Camera-type eye (tissue), 1 donor: ENCODE measurements at places on chromosomes 4 and X. TPM values are rescaled to one million over a fixed set of nuclear protein-coding genes. Genes with fewer than 3 reads are reported as not detected.

Gene ASB12
- total RNA-seq = 0.38 TPM

Gene PLXNB3
- 7.3 TPM for total RNA-seq

Gene ATOH1
- not detected for total RNA-seq

Gene REELD1
- not detected for total RNA-seq

Gene PSAPL1
- total RNA-seq = 0.05 TPM

Gene GTPBP6
- 21.7 TPM for total RNA-seq

Gene IL3RA
- 4.8 TPM for total RNA-seq

Gene RS1
- total RNA-seq = 39.0 TPM

Gene TLR2
- 8.7 TPM for total RNA-seq

Gene KIT
- 87.7 TPM for total RNA-seq

Gene UGDH
- 86.9 TPM for total RNA-seq

Gene EPGN
- 1.3 TPM for total RNA-seq

Gene DGAT2L6
- not detected for total RNA-seq

Gene PDZD4
- total RNA-seq = 44.0 TPM

Gene DTHD1
- not detected for total RNA-seq

Gene IL1RAPL2
- 5.1 TPM for total RNA-seq

Gene SPANXB1
- not detected for total RNA-seq

Gene C4orf36
- 3.7 TPM for total RNA-seq

Gene CNKSR2
- 67.2 TPM for total RNA-seq

Gene TCEAL5
- 8.1 TPM for total RNA-seq

Gene NPNT
- 55.7 TPM for total RNA-seq

Gene WDR19
- 103 TPM for total RNA-seq

Gene SFRP2
- total RNA-seq = 103 TPM

Gene WDR13
- total RNA-seq = 83.1 TPM

Gene HAND2
- total RNA-seq = 0.33 TPM

Gene HTN3
- total RNA-seq = not detected

Gene IL1RAPL1
- 9.1 TPM for total RNA-seq

Gene ARMCX4
- 23.3 TPM for total RNA-seq

Gene MAD2L1
- total RNA-seq = 5.8 TPM

Gene GEMIN8
- total RNA-seq = 27.2 TPM

Gene PTPN13
- 248 TPM for total RNA-seq

Gene CT45A3
- total RNA-seq = not detected

Gene RRH
- total RNA-seq = 9.6 TPM

Gene PCDH18
- 143 TPM for total RNA-seq

Gene SHROOM2
- 23.6 TPM for total RNA-seq

Gene FGB
- total RNA-seq = not detected

Gene XAGE1A
- total RNA-seq = not detected

Gene NELFA
- total RNA-seq = 41.3 TPM

Gene ZNF185
- total RNA-seq = 14.3 TPM

Gene ESX1
- not detected for total RNA-seq

Gene RHOXF2B
- total RNA-seq = not detected

Gene POF1B
- 2.1 TPM for total RNA-seq

Gene ABLIM2
- 13.5 TPM for total RNA-seq

Gene PHF8
- total RNA-seq = 73.9 TPM

Gene MAGEB2
- total RNA-seq = not detected
